Activated naive CD8-positive, alpha-beta T cell treated with anti-CD3 and anti-CD28 coated beads, Interleukin-2, amount 50 U/mL, for 24 hours (primary cell): ENCODE measurements at places on chromosomes 7 and 10.

DNA sequence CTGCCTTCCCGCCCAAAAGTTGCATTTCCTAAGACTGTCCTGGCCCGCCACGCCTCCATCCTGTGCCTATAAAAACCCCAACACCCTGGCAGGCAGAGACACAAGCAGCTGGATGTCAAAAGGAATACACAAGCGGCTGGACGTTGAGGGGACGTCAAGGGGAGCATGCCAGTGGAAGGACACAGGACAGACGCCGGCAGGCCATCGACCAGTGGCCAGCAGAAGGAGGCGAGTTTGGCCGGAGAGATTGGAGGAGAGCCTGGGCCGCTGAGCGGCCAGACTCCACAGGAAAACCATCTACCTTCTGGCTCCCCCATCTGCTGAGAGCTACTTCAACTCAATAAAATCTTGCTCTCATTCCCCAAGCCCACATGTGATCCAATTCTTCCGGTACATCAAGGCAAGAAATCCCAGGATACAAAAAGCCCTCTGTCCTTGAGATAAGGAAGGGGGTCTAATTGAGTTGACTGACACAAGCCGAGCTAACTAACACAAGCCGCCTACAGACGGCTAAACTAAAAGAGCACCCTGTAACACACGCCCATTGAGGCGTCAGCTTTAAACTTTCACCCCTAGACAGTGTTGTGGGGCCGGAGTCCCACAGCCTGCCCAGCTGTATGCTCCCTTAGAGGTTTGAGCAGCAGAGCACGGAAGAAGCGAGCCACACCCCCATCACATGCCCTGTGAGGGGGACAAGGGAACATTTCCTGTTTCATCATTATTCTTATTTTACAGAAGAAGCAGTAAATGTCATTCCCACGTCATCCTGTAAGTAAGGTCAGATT lies 150.3 kb upstream of the PHYHIPL start:
- DNase-seq, result no peak

DNA sequence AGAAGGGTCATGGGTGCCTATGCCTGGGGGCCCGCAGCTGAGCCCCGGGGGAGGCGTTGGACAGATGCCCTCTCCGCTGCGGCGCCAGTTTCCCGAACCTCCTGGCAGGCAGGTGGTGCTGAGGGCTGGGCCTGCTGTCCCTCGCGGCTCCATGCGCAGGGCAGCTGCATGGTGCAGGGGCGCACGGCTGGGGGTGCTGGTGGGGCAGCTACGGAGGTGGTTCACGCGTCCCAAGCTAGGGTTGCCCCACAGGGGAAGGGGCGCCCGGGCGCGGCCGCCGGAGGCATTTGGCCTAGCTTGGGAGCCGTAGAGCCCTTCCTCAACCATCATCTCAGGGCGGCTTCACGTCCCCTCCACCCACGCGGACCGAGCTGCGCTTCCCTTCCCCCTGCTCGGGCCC lies 146.0 kb downstream of the CCDC201 start:
- DNase-seq, result no peak

- DNase-seq, result no peak
Observed at GRCh38 chr7:84017651-84018050, 176.9 kb downstream of the SEMA3A start.

DNA sequence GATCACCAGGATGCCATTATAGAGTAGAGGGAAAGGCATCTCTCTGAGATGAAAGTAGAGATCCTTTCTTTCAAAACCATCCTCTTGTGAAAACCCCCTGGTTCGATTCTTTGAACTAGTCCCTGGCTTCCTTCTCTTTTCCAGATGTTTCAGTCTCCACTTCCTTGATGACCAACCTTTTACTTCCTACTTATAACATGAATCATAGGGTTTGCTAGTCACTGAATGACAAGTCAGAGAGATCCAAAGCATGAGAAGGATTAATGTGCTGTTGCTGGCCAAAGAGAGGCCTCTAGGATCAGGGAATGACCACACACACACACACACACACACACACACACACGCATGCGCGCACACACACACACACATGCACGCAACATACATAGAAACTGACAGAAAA lies 161.1 kb upstream of the FRMD4A start:
- DNase-seq, result no peak
